ENCODE measurements at places on chromosomes 5 and 9.

DNA sequence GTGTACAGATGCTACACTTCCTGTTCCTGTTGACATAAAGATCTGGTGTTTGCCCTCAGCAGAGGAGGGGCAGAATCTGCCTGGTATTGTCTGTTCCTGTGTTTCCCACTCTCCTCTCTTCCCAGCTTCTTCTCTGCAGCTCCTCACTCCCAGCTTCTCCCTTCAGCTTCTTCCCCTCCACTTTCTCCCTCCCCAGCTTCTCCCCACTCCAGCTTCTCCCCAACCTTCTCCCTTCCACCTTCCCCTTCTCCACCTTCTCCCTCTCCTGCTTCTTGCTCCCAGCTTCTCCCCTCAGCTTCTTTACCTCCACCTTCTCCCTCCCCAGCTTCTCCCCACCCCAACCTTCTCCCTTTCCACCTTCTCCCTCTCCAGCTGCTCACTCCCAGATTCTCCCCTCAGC, 148.9 kb upstream of the IRX2 start:
- DNase-seq, result no peak

DNA sequence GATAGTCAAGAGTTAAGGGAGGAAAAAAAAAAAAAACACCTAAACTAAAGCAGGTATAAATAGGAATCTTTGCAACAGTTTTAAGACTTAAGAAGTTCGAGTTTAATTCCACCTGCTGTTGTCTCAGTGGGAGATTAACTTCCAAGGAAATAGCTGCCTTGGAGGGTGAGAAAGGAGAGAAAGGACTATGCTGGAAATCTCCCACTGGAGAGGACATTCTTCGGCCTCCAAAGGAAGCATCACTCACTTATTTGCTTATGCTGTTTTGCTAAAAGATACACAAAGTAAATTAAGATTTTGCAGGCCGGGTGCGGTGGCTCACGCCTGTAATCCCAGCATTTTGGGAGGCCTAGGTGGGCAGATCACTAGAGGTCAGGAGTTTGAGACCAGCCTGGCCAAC, 317.9 kb upstream of the MPDZ start:
- DNase-seq, result no peak

DNA sequence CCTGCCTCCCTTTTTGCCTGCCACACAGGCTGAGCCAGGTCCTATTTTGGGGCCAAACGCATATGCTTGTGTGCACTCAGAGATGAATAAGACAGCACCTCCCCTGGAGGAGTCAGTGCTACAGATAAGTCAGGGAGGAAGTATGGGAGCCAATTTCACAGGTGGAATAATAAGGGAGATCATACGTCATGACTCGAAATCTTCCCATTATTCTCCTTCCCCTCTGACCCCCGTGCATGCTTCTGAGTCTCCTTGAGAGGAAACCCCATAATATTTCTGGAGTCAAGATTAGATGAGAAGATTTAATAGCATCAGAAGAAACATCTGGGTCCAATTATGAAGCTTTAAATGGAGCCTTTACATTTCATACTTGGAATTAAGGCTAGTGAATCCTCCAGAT, 15.1 kb upstream of the ZCCHC7 start:
- DNase-seq, result peak; percentile 24

DNA sequence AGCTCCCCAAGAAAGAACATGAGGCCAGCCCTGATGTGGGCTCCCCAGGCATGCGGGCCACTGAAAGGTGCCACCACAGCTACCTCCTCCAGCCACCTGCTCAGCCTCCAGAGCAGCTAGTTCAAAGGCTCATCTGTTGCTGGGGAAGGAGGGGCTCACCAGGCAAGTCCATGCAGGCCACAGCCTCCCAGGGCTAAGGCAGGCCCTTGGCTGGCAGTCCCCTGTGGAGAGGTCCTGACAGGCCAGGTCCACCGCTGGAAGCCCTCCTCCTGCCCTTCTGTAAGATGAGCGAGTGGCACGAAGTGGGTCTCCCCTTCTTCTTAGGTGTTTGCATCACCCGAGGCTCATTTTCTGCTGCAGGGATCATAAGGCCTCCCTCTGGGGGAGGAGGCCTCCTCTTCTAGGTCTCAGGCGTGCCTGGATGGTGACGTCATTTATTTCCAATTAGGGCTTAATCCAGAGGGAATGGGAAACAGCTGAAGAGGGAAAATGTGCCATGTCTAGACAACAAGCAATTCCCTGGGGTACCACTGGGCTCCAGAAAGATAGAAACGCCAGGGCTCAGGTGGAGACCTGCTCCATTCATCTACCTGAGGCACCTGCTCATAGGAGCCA, 91.6 kb downstream of the CFAP90 start:
- DNase-seq, result peak; percentile 55

DNA sequence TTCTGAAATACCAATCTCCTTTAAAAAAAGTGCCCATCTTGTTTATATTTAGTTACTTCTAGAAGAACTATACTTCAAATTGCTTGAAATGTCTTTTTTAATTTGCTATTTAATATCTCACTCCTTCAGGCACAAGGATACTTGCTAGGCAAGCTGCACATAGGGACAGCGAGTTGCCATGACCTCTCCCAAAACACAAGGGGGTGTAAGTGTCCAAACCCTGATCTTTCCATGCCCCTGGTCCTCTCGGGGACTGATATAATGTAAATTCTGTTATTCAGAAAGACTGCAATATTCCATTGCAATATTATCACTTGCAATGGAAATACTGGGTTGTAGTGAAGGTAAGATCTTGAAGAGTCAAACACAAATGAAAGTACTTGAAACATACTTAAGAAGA, 480.4 kb downstream of the CETN3 start:
- peak; percentile 7 for DNase-seq

- peak; percentile 73 for DNase-seq
Measured at GRCh38 chr5:178564811-178565550, 25.2 kb downstream of the COL23A1 start.

DNA sequence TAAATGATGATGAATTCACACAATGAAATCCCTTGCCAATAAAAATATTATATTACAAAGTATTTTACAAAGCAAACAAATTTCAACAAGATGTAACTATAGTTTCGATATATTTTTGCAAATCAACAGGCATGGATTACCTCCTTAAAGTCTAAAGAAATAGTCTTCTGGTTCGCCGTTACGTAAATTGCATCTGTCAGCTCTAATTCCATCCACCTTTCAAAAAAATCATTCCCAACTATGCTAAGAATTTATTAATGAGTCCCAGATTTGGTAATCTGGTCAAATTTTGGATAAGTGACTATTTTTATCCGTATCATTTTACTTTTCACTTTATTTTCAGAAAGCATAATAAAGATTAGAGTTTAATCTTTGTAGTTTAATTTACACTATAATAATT, 1984.9 kb downstream of the EFNA5 start:
- DNase-seq, result no peak

DNA sequence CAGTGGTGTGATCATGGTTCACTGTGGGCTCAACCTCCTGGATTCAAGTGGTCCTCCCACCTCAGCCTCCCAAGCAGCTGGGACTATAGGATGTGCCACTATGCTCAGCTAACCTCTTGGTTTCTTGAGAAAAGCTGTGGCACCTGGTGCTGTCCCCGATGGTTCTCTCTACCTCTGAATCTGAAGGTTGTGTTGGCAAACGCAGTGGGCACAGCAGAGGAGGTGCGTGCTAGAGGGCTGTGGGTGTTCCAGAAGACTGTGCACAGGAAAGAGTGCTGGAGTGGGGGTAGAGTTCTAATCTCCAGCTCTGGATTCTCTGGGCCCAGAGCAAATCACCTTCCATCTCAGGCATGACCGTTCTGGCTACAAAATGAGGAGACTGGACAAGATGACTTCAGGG, 12.5 kb downstream of the RGS3 start:
- no peak for DNase-seq

- DNase-seq, result no peak
Measured at GRCh38 chr5:6713274-6714225, at the start of gene TENT4A. Gene TENT4A, plus strand, starts transcription at chr5:6713432. Its CDS starts 552 bp downstream, at chr5:6713984.

DNA sequence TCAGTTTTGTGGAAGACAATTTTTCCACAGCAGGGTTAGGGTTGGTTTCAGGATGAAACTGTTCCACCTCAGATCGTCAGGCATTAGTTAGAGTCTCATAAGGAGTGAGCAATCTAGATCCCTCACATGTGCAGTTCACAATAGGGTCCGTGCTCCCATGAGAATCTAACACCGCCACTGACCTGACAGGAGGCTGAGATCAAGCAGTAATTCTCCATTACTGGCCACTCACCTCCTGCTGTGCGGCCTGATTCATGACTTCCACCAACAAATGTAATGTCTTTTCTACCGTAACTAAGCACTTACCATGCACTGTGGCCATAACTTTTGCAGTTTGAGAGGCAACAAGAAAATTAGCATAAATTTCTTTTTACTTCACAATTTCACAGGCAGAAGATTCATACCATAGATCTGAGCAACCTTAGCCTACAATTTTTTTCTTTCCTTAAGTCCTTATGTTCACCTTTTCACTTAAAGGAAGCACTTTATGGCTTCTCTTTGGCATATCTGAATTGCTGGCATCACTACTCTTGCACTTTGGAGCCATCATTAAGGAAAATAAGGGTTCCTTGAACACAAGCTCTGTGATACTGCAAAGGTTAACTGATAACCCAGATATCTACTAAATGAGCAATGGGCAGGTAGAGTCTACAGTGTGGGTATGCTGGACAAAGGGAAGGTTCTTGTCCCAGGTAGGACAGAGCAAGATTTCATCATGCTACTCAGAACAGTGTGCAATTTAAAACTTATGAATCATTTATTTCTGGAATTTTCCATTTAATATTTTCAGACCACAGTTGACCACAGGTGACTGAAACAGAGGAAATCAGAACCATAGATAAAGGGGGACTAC, 83.0 kb upstream of the IFNK start:
- no peak for DNase-seq

DNA sequence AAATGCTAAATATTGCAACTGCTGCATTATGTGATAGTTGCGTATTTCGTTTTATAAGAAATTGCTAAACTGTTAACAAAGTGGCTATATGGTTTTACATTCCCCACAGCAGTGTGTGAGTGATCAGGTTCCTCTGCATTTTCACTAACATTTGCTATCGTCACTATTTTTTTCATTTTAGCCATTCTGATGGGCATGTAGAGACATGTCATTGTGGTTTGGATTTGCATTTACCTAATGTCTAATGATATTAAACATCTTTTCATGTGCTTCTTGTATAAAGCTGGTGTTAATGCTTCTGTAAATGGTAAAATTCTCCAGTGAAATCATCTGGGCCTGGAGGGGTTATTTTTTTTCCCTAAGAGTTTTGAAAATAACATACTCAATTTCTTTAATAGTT, 61.6 kb downstream of the ERCC6L2 start:
- no peak for DNase-seq

GRCh38 chr9:100573655-100574260, 4.1 kb upstream of the CAVIN4 start:
- DNase-seq, result peak; percentile 16

DNA sequence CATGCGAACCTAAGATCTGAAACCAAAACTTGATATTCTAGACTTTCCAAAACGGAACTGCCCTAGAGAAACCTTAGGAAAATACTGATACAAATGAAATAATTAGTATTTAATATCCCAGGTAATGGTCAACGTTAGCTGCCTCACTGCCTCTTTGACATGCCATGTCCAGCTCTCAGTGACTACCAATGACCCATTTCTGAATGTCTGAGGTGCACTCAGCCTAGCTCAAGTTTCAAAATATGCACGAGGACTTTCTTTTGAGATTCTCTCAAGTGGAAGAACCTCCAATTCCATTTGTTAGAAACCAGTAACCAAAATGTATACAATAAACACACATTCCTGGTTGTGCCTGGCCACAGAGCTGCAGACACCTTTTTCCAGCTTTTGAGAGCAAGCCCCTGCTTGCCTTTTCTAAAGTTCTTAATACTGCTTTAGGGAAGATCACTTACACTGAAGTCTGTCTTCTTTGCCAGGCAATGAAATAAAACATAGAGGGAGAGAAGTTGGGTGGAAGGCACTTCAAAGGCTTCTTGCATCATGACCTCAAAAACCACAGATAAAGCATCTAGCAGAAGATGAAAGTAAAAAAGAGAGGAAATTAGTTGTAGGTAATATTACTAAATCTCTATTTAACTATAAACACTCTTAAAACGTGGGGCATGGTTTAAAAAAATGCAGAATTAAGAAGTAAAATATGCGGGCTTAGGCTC, 87.9 kb downstream of the MRPS27 start:
- DNase-seq, result no peak

DNA sequence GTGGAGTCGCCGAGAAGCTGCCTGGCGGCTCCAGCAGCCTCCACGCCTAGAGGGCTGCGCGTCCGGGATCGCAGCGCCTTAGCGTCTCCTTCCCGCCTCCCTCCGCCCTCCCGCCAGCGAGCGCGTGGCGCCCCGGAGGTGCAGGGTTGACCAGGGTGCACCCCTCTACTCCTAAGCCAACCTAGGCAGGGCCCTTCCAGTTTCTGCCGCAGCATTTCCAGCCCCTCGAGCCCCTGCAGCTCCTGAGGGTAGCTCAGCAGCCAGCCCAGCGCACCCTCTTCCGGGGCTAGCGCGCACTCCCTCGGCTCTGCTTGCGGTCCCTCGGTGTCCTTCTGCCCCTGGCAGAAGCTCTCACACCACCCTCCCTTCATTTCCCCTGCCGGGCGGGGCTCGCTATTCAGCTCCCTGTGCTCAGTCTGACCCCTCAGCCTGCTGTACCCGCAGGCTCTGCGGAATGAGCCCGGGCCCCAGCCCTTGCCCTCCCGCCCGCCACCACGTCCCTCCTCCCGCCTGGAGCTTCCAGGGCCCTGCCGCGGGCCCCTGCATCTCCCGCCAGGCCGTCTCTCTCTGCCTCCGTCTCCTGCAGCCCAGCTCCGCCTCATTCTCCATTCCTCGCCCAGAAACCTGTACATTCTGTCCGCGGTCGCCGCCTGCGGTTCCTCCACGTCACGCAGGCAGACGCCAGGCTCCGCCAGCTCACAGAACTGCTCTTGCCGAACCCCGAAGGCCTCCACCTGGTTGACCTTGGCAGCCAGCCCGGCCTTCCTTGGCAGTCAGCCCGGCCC, 61.8 kb downstream of the SPATA31C2 start:
- peak; percentile 60 for DNase-seq

GRCh38 chr5:90546216-90546837, 12.3 kb upstream of the ADGRV1 start:
- peak; percentile 54 for DNase-seq

DNA sequence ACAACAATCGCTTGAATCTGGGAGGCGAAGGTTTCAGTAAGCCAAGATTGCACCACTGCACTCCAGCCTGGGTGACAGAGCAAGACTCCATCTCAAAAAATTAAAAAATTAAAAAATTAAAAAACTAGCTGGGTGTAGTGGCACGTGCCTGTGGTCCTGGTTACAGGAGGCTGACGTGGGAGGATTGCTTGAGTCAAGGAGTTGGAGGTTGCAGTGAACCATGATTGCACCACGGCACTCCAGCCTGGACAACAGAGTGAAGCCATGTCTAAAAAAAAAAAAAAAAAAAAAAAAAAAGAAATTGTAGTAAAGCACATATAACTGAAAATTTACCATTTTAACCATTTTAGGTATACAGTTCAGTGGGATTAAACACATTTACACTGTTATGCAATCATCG, 13.1 kb upstream of the CCIN start:
- DNase-seq, result no peak

GRCh38 chr9:13823026-13823425, 490.9 kb downstream of the NFIB start:
- peak; percentile 7 for DNase-seq

DNA sequence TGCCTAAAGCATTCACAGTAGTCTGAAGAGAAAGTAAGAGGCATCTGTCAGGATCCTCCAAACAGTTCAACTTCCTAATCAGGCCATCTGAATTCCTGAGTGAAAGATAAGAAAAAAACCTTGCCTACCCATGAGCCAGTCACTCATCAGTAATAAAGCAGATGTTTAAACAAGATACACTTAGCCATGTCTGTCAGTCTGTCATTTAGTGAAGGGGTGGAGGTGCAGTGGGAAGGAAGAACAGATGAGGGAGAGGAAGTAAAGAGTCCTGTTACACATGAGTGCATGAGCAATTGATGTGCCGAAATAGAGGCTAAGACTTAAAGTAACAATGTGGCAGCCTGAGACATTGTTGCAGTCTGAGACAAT, 29.9 kb upstream of the DMRTA1 start:
- no peak for DNase-seq

Data from fibroblast of skin of scalp (primary cell).